ENCODE measurements at places on chromosomes 16 and 17.
A peak's percentile ranks its signal among the peaks of the same experiment; 100 is the strongest.

- DNase-seq = no peak
Measured at GRCh38 chr17:28173031-28173561, 130.6 kb downstream of the NLK start.

- DNase-seq = no peak
Measured at GRCh38 chr17:9361188-9361955, 214.2 kb downstream of the STX8 start.

GRCh38 chr17:2055292-2056205, 646 bp downstream of the HIC1 start:
- DNase-seq = no peak

- DNase-seq = no peak
Measured at GRCh38 chr16:68732741-68733399, 4.2 kb upstream of the CDH1 start.

DNA sequence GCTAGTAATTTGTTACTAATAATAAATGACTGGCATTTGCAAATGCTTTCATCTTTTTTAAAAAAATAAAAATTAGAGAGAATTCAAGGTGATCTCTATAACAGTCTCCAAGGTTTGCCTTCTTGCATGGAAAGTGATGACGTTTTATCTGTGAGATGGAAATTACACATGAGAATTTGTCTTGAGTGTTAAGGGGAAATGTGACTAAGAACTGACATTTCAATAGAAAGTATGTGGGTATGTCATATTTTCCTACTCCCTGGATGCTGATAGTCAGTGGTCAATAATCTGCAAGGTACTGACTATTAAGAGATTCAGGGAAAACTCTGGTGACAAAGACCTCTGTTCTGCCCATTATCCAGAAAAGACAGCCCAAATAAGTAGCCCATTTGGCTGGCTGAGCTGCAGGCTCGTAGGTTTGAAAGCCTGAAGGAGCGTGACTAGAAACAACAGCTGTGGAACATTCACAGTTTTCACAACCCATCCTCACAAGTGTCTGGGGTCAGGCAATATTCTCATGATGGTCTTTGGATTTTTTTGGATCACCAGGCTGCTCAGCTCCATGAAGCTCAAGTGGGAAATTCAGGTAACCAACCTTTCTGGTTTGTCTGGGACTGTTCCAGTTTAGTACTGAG, 49.7 kb upstream of the WSCD1 start:
- no peak for DNase-seq

DNA sequence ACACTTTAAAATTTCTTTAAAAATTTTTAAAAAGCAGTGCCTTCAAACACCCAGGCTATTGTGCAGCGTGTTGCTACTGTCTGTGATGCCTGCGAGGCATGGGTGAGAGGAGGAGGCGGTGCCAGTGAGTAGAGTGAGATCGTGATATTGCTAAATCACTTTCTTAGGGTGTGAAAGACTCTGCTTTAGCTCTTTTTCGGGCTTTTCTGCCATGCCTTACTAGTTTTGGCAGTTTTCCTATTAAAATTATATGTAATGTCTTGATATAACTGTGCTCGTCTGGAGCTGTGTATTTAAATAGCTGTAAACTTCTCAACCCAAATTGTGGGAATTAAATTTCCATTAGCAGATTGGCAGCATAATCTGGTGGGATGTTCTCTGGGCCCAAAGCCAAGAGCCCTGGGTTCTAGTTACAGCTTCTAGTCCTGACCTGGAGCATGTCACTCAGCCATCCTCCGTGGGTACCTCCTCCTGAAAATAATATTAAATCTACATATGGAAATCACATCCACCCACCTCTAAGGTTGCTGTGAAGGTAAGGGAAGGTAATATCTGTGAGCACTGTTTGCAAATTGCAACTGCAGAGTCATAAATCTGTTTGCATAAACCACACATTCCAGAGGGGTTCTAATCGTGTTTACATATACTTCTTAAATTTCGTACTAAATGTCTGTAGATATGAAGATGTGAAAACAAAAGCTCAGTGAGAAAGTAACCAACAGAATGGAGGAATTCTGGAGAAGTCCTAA, 264.3 kb upstream of the CACNG5 start:
- no peak for DNase-seq

GRCh38 chr17:19384723-19385391, 2.1 kb downstream of the MFAP4 start:
- DNase-seq = no peak

- no peak for DNase-seq
Measured at GRCh38 chr17:56471696-56472095, 121.8 kb upstream of the NOG start.

DNA sequence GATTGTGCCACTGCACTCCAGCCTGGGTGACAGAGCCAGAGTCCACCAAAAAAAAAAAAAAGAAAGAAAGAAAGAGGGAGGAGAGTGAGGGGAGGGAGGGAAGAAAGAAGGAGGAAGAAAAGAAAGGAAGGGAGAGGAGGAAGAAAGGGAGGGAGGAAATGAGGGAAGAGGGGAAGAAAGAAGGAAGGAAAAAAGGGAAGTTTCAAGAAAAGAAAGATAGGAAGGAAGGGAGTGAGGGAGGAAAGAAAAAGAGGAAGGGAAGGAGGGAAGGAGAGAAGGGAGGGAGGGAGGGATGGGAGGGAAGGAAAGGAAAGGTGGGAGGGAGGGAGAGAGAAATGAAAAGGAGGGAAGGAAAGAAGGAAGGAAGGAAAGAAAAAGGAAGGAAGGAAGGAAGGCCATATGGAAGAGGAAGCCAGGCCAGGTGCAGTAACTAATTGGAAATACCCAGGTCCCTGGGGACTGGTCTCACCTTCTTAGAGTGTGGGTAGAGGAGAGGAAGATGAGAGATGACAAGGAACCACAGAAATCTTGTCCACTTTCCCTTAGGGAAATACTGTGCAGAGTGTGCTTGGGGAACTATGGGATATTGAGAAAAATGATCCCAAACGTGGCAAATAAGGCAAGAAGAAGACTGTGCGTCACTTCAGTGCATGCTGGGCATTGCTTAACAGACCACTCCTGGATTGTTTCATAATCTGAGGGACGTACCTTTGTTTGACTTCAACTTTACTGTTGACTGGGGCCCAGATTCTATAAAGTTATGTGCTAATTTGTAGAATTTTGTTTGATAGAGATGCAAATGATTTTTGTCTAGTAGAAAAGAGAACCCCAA, 15.1 kb upstream of the CSNK2A2 start:
- DNase-seq = no peak

- no peak for DNase-seq
Measured at GRCh38 chr17:16875662-16876061, 96.3 kb downstream of the TNFRSF13B start.

- no peak for DNase-seq
Measured at GRCh38 chr17:58281511-58282011, 826 bp upstream of the MPO start.

DNA sequence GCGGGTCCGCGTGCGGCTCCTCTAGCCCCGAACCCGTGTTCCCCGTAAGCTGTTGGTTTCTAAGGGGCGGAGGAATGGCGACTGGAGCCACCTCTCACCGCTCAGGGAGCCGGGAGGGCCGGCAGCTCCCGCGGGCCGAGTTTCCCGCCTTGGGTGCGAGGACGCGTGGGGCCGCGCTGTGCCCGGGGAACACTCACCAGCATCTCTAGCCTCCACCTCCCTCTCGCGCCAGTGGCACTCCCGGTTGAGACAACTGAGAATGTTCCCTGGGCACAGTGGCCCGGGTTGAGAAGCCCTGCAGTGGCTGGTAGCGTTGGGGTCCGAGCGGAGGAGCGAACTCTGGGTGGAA, 560 bp downstream of the TELO2 start:
- no peak for DNase-seq

- DNase-seq = no peak
Measured at GRCh38 chr16:59252317-59252716, 518.2 kb upstream of the GOT2 start.

DNA sequence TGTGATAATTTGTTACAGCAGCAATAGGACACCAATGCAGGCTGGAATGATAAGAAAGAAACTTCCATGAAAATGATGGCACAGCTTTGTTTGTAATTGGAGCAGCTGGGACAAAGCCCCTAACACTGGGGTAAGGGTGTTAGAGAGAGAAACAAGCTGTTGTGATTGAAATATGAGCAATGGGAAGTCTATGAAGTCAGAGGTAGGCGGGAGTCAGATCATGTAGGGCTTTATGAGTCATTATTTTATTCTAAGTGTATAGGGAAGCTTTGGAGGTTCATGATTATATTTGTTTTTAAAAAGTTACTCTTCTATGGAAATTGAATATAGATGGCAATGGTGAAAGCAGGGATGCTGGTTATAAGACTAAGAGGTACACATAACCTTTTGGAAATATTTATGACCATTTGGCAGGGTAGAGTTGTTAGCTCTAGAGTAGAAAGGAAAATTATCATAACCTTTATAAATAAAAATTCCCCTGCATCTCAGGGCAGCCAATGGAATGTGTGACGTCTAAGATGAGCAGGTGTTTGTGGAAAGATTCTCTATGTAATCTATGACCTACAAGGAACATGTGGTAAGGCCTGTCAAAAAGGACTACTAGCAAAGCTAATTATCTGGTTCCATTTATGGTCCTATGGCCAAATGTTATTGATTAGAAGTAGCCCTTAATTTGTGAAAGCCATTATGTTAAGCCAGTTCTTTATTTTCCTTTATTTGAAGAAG, 85.6 kb downstream of the KCNJ2 start:
- no peak for DNase-seq

GRCh38 chr17:78960928-78961327, 18.8 kb downstream of the LGALS3BP start:
- no peak for DNase-seq

- DNase-seq = peak; percentile 52
Measured at GRCh38 chr17:74923538-74924249, 379 bp upstream of the OTOP2 start.

DNA sequence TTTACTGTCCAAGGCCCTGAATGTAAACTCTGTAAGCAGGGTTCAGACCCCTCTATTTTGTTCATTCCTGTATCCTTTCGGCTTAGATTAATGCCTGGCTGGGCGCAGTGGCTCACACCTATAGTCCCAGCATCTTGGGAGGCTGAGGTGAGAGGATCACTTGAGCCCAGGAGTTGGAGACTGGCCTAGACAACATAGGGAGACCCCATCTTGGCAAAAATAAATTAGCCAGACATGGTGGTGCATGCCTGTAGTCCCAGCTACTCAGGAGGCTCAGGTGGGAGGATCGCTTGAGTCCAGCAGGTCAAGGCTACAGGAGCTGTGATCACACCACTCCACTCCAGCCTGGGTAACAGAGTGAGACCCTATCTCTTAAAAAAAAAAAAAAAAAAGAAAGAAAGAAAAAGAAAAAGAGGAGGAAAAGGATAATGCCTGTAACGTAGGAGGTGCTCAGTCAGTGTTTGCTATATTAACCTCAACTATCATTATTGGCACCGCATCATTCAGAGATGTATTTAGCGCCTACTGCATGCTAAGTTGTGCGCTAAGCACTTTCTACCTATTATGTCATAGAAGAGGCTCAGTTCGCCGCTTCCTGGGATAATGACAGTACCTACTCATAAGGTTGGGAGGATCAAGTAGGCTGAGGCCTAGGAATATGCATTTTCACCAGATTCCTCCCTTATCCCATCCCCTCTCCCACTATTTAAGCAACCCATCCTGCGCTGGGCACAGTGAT, 5.0 kb downstream of the SOCS1 start:
- DNase-seq = no peak

DNA sequence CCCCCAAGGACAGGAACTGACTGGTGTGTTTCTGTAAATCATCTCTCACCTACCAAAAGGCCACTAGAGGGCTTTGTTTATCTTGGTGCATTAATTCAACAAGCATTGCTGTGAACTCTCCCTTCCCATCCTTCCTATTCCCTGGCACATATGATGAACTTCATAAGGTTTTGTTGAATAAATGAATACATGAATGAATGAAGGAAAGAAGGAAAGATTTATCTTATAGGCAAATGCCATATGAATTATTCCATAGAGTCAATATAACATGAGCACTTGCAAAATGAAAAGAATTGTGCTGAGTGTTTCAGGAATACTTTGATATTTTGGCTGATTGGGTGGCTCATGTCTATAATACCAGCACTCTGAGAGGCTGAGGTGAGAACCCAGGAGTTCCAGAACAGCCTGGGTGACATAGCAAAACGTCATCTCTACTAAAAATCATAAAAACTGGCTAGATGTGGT, 4.3 kb downstream of the SPDYE4 start:
- no peak for DNase-seq

DNA sequence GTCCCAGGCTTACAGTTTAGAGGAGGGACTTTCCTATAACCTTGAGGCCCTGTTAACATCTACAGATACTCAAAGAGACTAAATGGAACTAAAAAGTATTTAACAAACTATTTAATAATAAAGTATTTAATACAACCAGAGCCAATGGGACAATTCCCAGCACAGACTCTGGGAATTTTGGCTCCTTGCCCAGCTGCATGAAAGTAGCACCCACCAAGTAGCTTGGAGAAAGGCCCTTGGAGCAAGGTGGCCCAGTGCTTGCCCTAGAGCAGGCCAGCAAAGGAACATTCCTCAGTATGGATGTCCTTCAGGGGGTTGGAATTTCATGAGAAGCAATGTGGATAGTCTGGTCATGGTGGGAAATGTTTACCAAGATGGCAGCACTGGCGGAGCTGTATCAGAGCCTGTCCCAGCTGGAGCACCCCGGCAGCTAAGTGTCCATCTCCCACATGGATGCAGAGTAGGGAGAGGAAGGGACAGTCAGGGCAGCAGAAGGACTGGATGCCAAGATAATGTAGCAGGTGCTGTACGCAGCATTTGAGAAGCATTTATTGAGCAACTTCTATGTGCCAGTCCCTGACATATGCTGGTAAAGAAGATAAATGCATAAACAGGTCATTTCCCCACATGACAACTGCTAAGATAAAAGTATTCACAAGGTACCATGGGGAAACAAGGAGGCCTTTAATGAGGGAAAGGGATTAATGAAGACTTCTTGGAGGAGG, 5.2 kb upstream of the SMARCD2 start:
- DNase-seq = no peak

- no peak for DNase-seq
Measured at GRCh38 chr16:4987250-4987579, 29.1 kb downstream of the SEC14L5 start.

GRCh38 chr16:767743-768235, 7.3 kb downstream of the MSLN start:
- no peak for DNase-seq

DNA sequence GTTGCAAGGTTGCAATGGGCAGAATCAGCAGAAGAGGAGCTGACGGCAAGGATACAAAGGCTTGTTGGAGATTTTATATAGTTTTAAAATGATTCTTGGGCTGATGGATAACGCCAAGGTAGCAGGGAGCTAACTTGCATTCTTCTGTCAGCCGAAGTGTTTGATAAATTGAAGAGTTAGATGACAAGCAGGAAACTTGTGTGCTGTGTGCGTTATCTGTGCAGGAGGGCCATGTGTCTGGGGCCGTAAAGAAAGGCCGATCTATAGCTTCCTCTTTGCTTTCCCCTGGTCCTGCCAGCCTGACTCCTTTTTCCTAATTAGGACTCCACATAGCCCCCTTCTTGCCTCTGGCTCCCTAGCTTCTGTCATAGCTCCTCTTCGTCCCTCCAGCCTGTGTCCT, 6.7 kb upstream of the WWOX start:
- DNase-seq = no peak

Measured in stimulated activated CD8-positive, alpha-beta memory T cell treated with anti-CD3 and anti-CD28 coated beads, Interleukin-12 subunit alpha, Interleukin-12 subunit beta, amount 100 ng/mL, for 1 hour (primary cell).